ENCODE measurements at places on chromosomes 12 and 14.

DNA sequence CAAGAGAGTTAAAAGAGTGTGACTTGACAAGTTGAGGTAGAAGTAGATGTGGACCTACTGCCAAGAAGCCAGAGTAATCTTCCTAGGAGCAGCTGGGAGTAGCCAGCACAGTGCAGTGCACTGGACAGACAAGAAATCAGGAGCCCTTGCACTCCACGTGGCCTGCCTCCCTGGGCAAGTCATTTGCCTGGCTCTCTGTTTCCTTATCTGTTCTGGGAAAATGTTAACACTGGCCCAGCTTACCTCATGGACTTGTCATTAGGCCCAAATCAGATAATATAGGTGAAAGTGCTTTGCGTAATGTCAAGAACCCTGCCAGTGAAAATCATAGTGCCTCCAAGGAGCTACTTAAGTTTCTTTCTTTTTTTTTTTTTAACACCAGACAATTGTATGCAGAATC is 19.2 kb downstream of the SLC7A8 start:
- DNase-seq: no peak

GRCh38 chr12:27922531-27923139 is 49.9 kb downstream of the PTHLH start:
- DNase-seq: no peak

GRCh38 chr14:64515053-64515452 is 10.5 kb downstream of the ZBTB1 start:
- DNase-seq: no peak

DNA sequence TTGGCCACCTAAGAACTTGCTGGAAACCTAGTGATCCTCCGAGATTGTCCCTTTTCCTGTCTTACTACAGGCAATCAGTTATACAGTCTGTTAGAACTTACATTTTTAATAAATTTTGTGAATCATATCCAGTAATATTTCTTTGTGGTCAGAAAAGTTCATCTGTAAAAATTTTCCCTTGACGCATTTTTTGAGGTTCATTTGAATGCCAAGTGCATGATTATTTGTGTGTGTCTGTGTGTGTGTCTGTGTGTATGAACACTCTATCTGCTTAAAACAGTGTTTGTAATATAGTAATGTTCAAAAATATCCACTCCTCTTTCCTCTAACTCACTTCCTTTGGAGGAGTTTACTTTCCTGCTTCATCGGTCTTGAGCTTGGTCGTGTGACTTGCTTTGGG is 468.7 kb upstream of the FLRT2 start:
- DNase-seq: no peak

GRCh38 chr14:69876848-69877306 is 2.3 kb upstream of the SMOC1 start:
- DNase-seq: no peak

DNA sequence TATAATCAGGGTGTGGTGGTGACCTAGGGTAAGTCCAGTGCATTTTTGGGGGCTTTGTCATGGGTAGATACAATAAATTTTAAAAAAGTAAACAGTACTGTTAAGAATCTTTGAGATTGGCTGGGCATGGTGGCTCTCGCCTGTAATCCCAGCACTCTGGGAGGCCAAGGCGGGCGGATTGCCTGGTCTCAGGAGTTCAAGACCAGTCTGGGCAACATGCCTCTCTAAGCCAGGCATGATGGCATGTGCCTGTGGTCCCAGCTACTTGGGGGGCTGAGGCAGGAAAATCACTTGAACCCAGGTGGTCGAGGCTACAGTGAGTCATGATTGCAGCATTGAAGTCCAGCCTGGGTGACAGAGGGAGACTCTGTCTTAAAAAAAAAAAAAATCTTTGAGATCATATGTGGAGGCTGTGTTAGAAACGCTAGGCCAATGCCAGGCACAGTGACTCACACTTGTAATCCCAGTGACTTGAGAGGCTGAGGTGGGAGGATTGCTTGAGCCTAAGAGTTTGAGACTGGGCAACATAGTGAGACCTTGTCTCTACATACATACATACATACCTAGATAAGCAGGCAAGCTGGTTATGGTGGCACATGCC is 67.7 kb downstream of the PRKCH start:
- no peak for DNase-seq

DNA sequence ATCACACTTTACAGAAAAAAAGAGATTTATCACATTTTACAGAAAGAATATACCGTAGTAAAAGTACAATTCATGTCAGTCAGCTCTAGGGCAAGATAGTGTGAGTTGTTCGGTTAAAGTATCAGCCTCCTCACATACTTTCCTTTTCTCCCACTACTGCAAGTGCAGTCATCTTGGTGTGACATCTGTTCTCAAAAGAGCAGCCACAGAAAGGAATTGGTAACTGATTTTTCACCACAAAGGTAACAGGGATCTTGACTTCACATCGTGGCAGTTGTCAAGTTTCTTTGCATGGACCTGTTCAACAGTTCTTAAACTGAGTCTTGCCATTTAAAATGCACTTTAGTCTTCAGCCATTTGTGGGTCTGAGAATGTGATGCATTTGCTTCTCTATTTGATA is 5.0 kb upstream of the E2F7 start:
- DNase-seq: no peak

DNA sequence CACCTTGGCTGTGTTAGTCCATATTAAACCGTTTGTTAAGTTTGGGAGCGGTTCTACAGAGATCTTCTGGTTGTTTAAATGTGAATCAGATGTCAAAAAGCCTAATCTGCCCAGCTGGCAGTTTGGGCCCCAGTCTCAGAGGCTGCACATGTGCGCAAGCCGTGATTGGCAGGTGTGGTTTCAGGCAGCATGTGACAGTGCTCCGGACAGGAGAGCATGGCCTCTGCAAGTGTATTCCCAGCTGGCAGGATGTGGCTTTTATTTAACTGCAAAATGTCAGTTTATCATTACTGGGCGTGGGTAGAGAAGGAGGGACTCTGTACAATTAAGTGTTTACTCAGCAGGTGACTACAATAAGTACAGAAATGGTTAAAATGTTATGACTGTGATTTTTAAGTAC is 77.5 kb downstream of the PELI2 start:
- DNase-seq: no peak

DNA sequence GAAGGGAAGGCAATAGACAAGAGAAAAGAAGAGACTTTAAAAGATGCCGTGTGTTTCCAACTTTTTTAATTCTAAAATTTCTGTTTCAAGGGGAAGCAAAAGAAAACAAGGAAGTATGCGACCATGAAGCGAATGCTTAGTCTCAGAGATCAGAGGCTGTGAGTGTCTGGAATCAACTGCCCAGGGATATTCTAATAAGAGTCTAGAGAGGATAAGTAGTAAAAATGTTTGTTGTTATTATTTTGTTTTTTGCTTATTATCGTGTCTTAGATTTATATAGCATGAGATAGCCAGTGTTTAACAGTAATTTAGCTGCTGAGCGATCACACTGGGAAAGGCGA is 421 bp downstream of the FCF1 start:
- no peak for DNase-seq

DNA sequence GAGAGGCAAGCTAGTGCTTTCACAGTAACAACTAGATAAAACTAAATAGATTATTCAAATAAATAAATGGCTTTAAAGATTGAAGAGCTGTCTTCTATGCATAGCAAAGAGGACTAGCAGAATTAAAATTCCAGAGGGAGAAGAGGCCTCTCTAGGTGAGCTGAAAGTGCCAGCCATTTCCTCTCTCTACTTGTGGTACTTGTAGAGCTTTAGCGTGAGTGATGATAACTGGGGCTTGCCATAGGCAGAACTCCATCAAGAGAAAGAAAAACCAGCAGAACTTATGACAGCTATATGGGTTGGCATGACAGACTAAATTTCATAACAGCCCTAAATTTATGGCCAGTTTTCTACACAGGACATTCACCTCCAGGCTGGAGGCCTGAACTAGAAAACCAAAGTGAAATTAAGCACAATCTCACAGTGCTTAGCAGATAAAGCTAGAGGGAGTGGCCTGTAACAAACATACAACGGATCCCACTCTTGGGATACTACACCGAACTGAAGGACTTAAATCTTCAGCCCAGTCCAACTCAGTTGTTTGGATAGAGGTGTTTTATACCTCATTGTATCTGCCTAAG is 11.0 kb downstream of the SPTLC2 start:
- DNase-seq: no peak

DNA sequence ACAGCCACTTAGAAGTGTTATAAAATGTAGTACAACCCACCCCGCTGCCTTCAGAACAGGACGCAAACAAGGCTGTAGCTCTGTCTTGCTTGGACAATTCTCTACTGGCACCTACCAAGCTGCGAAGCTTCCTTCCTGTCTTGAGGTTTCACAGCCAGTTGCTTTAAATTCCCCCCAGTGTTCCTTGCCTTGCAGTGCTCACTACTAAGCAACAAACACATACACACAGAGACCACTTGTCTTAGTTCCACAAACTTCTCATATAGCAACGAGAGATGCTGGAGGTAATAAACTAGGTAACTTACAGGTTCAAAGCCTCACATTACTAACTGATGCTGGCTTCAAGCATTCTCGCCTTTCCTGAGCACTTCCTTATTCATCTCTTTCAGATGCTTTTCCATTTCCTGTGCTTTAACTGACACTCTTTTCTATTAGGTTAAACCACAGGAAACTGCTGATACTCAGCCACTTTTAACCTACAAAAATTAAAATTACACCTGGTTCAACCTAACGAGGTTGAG is 91.5 kb upstream of the PTGDR start:
- no peak for DNase-seq

- no peak for DNase-seq
Measured at GRCh38 chr12:2168808-2169207, 116.0 kb downstream of the CACNA1C start.

- no peak for DNase-seq
Measured at GRCh38 chr12:42281844-42282243, 43.8 kb upstream of the YAF2 start.

DNA sequence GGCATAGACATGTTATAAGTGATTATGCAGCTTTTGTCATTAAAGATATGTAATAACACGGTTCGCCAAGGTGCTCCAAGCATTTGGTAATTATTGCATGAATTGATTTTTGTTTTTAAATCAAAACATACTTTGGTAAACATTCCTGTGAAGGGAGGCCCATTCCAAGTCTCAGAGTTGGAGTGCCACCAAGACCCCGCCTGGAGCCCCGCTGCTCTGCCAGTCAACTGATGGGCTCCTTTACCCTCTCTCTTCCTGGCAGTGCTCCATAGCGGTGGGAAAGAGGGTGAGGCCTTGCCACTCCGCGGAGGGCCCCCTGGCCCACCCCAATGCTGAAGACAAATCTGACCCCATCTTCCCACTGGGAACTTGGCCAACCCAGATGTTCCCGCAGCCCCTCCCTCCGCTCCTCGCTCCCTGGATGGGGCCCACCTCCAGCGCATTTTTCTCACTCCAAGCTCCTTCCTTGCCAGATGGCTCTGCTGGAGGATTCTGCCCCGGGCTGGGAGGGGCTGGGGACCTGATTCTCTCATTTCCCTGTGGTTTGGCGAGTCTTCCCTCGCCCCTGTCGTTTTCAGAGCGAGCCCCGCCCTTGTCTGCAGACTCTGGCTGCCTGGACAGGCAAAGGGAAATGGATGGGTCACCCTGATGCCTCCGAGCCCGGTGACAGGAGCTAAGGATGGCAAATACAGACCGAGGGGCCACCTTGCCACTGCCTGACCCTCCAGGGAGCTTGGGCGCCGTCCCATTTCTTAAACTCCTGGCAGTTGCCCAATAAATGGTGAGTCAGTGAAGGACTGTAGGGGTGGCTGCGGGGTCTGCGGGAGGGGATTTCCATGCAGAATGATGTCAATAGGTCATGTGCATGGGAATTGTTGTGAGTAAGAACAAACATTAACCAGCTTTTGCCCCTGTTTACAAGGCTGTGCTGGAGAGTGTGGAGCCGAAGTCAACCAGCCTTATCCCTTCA is 9.2 kb upstream of the PAPLN start:
- no peak for DNase-seq

- DNase-seq: no peak
Measured at GRCh38 chr12:57195611-57196371, 20.8 kb upstream of the NXPH4 start.

- DNase-seq: no peak
Measured at GRCh38 chr14:90760591-90761316, 55.5 kb downstream of the TTC7B start.

DNA sequence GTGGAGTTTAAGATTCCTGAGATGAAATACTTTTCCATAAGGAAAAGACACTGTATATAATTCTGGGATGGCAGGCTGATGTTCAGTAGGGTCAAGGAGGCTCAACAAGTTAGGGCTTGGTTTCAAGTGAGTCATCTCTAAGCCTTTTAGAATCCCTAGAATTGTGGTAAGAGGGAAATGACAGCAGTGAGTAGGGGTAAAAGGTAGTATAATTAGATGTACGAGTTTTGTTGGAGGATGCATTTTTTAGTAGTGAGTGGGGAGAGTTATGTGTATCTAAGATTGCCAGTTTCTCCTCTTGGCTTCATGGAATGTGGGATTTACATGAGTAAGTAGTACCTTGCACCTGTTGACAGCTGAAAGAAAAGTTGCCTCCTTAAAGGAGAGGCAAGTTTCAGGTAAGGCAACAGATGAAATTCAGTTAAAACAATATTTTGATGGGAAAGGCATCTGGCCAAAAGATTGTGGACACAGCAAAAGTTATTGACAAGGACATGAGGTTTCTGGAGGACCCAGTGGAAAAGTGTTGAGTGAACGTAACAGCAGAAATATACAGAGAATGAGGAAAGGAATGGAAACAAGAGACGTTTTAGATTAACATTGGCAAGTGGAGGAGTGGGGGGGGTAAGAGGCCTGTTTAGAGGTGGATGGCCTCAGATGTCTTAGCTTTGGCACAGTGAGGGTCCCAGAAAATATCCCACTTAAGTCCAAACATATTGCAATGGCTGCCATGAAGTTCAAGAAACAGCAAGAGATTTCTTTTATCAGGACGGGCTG is 21.8 kb downstream of the LMO3 start:
- no peak for DNase-seq

- no peak for DNase-seq
Measured at GRCh38 chr14:90400904-90401561, 4.2 kb downstream of the CALM1 start.

DNA sequence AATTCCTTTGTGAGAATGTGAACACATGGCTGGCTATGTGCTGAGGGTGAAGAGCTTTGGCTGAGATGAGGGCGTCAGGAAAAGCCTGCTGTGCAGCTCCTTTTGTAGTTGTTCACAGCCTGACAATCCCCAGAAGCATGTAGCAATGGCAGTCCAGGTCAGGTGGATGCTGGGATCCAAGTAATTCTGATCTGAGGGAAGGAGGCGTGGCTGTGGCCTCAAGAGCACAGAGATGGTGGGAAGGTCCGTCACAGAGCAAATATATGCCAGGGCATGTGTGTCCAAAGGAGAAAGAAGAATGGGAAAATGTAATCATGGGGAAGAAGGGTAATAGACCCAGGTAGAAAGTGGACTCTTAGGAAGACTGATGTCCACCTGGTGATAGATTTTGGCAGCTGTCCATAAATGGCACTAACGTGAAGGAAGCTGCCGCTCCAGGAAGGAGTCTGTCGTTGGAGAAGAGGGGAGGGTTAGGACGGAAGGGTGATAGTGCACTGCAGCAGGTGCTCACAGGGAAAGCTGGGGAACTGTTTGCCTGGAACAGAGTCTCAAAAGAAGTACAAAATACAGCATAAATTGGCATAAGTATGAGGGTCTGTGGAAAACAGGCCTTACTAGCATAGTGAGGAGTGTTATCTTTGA is 13.8 kb downstream of the MGST1 start:
- DNase-seq: no peak
